Caudate nucleus (tissue), 63 donors: ENCODE measurements at places on chromosomes 16 and 17.

DNA sequence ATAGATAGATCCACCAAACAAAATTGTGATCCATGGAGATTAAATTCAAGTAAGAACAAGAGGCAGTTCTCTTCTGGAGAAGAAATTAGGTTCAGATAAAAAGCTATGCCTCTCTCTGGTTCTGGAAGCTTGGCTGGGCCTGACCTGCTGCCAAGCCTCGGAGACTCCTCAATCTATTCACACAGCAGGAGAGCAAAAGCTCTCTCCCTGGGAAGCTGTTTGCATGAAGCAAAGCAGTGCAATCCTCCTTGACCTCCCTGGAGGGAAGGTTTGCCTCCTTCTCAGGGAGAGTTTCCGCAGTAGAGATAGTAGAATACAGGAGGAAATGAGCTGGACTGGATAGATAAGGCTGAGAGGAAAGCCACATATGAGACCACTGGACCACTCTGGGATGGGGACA lies 78.1 kb upstream of the GNAO1 start:
- DNase-seq: no peak

DNA sequence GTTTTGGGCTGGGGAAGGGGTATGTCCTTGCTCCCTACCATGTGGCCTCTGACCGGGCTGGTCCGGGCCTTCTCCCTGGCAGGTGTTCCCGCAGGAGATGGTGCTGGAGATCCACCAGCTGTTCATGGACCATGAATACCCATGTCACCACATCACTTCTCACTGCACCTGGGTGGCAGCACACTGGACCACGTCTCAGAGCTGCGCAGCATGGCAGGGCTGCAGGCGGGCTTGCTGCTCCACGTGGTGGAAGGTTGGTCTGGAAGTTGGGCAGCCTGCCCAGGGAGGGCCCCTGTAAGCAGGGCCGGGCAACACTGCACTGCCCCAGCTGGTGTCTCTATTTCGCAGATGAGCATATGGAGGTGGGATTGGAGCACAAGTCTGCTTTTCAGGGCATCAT lies 169.5 kb upstream of the ZNF267 start:
- no peak for DNase-seq

GRCh38 chr16:80045861-80046260 lies 445.3 kb upstream of the MAF start:
- no peak for DNase-seq

DNA sequence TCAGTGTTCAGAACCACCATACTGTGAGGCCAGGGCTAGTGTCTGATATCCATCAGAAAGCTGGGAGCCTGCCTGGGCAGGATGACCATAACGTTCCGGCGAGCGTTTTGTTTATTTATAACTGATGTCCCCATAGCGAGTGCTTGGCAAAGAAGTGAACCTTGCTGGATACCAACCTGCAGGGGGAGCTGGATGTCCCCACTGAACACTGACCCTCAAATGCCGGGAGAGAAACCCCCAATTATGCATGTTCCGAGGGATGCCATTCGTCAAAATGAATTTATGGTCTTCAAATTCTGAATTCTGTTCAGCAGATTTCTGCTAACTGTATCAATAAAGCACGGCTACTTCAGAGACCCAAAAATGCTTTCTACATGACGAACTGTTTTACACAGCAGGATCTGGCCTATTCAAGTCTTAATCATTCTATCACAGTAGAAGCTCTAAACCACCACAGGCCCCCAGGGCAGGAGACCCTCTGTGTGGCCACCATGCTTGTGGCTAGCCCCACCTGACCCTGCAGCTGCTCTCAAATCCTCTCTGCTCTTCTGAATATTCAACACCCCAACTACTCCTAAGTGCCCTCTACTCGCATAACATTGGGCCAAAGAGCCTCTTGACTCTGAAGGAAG lies 15.2 kb downstream of the MED24 start:
- no peak for DNase-seq

- DNase-seq: no peak
Observed at GRCh38 chr16:50941681-50942080, 199.8 kb downstream of the CYLD start.

DNA sequence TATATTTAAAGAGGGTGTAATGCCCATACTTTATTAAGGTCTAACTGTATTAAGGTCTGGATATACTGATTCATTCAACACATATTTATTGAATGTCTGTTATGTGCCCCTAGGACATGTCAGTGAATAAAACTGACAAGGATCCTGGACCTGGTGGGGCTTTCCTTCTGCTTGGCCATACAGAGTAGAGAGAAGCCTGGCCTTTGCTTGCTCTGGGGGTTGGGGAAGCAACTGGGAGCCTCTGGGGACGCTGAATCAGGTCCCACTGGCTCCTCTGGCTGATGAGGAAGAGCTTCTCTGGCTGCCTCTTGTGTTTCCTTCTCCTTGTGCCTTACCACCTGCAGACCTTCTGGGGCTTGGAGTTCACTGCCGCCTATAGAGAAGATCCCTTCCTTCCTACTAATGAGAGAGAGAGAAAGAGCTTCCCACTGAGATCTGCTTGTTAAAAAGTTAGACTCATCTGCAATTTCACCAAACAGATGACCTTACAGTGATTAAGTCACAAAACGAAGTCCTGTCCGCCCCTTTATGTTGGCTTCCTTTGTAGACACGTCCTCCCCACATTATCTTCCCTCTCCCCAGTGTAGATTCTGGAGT lies 49.7 kb downstream of the MSI2 start:
- no peak for DNase-seq

GRCh38 chr17:38868817-38869525 lies 887 bp upstream of the LASP1 start:
- DNase-seq: peak; percentile 87

- no peak for DNase-seq
Observed at GRCh38 chr17:4903051-4903818, at the start of gene CHRNE. Gene CHRNE, minus strand, starts transcription at chr17:4903098. Its CDS starts 35 bp downstream, at chr17:4903063.

DNA sequence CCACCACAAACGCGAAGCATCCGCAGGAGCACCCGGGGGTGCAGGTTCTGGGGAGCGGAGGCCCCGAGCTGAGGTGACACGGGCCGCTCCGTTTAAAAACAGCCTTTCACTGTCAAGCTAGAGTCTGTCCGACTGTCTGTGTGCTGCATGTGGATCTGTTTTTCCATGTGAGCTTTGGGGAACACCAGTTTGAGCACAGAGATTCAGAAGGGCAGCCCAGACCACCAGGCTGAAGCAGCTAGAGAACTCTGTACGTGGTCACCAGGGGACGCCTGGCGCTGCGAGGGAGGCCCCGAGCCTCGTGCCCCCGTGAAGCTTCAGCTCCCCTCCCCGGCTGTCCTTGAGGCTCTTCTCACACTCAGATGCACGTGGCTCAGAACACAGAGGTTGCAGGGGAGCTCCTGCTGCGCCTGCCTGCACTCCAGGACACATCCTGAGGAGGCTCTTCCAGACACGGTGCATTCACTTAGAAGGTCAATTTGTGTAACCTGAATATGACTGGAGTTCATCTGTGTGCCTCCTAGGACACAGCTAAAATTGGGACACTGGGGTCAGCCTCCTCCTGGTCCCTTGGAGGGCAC lies 15.7 kb upstream of the FOXK2 start:
- DNase-seq: no peak

GRCh38 chr17:30597776-30598288 lies 120.6 kb downstream of the GOSR1 start:
- DNase-seq: no peak

- DNase-seq: no peak
Observed at GRCh38 chr16:52128361-52128760, 418.6 kb downstream of the TOX3 start.

DNA sequence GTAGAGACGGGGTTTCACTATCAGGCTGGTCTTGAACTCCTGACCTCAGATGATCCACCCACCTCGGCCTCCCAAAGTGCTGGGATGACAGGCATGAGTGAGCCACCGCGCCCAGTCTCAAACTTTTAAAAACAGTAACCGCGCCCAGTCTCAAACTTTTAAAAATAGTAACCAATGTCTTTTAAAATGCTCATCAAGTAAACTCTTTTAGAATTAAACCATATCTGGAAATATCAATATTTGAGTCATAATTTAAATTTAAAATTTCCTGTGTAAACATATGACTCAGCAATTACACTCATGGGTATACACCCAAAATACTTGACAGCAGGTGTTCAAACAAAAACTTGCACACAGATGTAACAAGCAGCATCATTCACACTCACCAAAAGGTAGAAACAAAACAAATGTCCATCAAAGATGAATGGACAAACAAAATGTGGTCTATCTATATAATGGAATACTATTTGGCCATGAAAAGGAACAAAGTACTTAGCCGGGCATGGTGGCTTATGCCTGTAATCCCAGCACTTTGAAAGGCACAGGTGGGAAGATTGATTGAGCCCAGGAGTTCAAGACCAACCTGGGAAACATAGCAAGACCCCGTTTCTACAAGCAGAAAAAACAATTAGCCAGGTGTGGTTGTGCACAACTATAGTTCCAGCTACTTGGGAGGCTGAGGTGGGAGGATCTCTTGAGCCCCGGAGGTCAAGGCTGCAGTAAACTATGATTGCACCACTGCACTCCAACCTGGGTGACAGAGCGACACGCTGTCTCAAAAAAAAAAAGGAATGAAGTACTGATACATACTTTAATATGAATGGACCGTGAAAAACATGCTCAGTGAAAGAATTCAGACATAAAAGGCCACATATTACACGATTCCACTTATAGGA lies 20.2 kb downstream of the ENPP7 start:
- no peak for DNase-seq

DNA sequence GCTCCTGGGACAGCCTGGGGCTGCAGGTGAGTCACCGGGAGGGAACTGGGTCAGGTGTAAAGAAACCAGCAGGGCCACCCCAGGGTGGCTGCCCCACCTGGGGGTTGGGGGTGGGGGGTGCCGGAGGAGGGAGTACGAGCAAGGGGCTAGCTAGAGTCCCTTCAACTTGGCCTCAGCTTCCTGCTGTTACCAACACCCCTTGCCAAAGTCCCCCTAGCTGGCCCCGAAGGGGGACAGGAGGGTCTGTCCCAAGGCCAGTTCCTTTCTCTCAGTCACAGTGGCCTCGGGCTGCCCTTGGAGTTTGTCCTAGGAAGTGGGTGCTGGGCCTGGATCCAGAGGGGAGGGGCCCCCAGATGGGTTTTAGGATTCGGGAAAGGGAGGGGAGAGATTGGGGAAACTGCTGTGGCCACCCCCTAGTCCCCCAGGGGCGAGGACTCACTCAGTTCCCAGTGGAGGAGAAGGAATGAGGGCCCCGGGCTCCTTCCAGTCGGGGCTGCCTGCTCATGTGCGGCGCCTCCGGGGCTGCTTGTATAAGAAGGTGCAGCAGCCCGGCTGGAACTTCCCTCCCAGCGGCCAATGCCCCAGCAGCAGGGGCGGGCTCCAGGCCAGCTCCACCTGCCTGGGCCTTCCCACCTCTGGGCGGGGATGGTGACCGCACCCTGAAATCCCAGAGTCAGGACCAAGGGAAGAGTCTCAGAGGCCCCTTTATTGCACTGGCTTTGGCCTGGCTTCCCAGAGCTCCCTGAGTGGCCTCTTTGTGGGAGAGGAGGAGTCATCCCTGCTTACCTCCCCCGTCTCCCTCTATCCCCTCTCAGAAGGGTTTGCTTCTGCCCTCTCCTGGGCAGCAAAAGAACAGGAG lies 7.3 kb downstream of the ARHGAP27 start:
- no peak for DNase-seq

GRCh38 chr17:68627956-68628575 lies 26.9 kb upstream of the FAM20A start:
- no peak for DNase-seq

- DNase-seq: no peak
Observed at GRCh38 chr16:11198828-11199227, 57.2 kb downstream of the SOCS1 start.

DNA sequence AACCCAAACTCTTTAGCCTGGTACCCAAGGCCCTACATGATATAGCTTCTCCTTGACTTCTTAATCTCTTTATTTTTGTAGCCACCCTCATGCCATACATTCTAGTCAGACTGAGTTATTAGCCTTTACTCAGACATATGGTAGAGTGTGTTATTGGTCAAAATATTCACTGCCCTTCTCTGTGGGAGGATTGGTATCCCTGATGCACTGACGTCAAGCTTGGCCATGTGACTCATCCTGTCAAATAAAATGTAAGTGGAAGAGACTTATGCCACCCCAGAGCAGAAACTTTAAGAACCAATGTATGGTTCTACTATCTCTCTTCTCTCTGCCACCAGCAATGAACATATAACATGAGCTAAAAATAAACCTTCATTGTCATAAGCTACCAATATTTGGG lies 12.2 kb upstream of the BEAN1 start:
- no peak for DNase-seq

- no peak for DNase-seq
Observed at GRCh38 chr16:4976079-4976478, 17.9 kb downstream of the SEC14L5 start.

DNA sequence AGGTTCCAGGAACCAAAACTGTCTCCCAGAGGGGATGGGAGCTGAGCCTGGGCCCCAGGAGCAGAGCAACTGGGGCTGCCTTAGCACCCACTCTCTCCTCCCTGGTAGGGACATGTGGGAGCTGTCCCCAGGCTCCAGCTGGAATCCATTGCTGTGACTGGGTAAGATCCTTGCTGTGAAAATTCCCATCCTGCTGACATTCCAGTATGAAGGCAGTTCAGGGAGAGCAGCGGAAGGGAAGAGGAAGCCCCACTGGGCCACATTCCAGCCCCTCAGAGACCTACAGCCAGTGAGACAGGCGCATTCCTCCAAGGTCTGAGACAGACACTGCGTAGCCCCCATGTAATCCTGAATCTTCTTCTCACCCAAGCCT lies 24.2 kb downstream of the MYO18A start:
- no peak for DNase-seq

DNA sequence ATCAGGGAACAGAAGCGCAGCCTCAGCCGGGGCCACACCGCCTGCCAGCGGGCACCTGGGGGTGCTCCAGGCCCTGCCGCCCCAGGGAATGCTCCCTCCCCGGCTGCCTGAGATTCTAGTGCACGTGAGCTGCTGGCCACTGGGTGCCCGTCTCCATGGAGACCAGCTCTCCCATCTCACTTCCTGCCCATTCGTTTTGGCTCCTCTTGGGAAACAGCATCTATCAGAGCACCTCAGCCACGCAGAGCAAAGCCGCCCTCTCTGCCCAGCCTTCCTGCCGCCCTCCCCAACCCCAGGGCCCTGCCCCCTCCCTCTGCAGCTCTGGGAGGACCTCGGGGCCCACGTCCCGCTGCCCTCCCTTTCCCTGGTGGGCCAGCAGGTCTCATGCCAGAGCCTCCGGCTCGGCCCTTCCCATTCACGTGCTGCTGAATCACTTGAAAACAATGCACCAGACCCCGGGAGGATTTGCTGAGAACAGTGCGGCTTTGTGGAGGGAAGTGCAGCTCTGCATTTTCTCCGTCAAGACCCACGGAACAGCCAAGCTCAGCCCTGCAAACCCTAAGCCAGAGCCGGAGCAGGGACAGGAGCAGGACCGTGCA lies 19.4 kb downstream of the CEP295NL start:
- DNase-seq: peak; percentile 70

- DNase-seq: no peak
Observed at GRCh38 chr16:48378276-48378675, 6.9 kb downstream of the SIAH1 start.

- DNase-seq: no peak
Observed at GRCh38 chr16:88451586-88452481, 1.2 kb upstream of the ZFPM1 start.
